ENCODE measurements at places on chromosomes 4 and X.

GRCh38 chr4:11931266-11931820, 502.6 kb upstream of the HS3ST1 start:
- no peak for DNase-seq

DNA sequence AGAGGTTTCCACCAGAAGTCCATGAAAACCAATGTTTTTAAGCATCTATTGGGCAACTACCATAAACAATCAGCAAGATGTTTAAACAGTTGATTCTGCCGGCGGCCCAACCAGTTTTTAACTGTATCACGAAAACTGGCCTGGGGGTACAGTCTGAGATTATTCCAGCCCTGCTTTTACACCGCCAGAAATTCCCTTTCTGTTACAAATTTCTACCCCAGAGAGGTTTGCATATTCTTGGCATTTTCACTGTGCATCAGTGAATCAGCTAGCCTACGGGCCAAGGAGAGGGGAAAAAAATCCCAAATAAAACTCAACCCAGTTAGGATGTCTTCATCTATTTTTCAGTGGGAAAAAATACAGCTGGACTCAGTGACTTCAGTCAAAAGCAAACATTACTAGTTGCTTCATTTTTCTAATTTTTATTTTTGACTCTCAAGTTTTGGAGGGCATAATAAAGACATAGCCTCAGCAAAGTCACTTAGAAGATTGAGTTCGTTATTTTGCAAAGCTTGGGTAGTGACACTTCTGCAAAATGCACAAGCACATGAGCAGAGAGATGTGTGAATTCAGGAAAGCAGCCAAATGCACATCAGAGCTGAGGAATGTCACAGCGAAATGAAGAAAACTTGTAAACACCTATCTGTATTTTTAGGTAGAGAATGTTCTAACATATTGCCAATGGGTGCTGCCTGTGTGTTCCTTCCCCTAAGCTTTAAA, 167.8 kb upstream of the GK2 start:
- DNase-seq = no peak

DNA sequence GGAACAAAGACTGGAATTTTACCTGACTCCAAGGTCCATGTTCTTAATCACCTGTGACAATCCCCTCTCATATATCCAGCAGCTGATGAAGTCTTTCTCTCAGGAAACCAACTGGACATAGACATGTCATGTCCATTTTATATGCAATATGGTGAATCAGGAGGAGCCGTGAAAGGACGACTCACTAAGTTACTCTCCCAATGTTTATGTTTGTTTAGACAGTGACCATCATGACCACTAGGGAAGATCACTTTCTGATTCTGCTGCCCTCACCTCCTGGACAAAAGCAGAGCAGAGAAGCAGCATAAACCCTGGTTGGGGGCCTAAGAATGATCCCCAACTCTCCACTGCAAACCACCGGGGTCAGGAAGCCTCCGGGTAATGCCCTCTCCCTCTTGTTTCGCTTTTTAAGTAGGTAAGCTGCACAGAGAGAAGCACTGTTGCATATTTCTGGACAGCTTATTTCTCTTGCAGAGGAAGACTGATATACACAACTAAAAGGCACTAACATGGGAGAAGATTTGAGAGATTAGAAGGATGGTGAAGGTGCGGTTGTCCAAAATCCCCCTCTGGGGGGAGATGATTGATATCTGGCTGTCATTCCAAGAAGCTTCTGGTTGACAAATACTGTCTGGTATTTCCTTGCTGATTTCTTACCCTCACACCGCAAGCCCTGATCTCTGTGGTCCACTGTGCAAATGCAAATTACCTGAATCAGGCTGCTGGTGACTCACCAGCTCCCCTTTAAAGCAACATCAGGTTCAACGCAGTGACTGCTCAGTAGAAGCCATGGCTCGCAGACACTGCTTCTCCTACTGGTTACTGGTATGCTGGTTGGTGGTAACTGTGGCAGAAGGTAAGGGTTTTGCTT, at the start of gene ODAPH:
ODAPH (plus strand) TSS at position 773 of the 871 bp plus-strand sequence; CDS start at position 790, 17 bp downstream.
- no peak for DNase-seq

GRCh38 chr4:99720206-99720605, 62.6 kb upstream of the C4orf54 start:
- DNase-seq = no peak

DNA sequence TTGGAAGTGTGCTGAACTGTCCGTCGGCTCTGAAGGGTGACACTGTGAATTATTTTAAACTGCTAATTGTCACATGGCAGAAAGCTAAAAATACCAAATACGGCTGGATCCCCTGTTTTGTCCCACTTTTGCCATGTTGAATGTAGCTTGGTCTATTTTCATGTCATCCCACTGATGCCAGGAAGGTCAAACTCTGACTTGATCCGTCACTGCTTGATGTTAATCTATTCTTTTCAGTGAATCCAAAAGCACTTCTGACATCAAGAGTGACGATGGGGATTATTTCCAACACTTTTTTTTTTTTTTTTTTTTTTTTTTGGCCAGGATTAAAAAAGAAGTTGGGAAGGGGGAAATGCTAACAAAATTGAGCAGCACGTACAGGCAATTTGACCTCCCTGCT, 734.6 kb upstream of the TENM3 start:
- DNase-seq = no peak

All from AG09319 (cell line).